Fibroblast of the aortic adventitia (primary cell): ENCODE measurements at places on chromosomes 5 and 9. TPM values are rescaled to one million over a fixed set of nuclear protein-coding genes. Genes with fewer than 3 reads are reported as not detected.

Gene GABBR2
- 0.16 and 0.27 TPM in 2 replicates for total RNA-seq

- no peak for DNase-seq
These were observed 37.0 kb downstream of the CXXC5 start for GRCh38 chr5:139684881-139685749.

DNA sequence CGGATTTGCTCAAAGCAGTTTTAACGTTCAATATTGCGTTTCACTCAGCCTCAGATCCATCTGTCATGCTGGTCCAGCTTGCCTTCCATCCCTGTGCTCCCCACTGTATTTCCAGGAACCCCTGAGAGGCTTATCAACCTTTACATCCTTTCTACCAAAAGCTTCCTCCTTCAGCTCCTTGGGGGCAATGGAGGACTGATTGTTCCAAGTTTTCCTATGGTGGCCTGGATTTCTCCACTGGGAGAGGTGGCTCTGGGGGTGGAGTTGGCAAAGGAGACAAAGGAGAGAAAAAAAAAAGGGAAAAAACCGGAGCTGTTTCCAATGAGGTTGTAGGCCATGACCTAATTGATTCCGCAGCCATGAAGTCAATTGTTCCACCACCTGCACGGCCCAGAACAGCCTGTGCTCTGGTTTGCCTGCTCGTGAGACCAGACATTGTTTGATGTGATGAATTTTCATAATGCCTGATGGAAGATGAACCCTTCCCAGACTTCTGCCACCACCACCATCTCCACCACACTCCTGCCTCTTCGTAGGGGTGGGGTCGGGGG, 54.1 kb downstream of the ABLIM3 start:
- DNase-seq: no peak

DNA sequence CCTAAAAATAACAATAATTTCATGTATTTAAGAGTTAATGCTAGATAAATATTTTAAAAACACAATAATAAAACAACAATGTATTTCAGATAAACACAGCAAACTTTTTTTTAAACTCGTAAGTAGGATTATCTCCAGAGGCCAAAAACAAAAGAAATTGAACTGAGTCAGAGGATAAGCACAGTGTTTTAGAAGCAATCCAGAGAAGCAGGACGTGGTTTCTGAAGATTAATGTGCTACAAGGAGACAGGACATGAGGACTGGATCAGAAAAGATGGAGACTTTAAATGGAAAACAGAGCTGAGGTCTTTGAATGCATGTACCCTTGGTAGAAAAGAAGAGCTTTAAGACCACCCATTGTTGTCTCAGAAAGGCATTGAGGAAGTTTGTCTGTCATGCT, 491.2 kb upstream of the TLE4 start:
- DNase-seq: no peak

Gene HNRNPAB
- 62.9 and 106 TPM in 2 replicates for total RNA-seq

GRCh38 chr5:139903795-139904565, 108.4 kb downstream of the PSD2 start:
- no peak for DNase-seq

DNA sequence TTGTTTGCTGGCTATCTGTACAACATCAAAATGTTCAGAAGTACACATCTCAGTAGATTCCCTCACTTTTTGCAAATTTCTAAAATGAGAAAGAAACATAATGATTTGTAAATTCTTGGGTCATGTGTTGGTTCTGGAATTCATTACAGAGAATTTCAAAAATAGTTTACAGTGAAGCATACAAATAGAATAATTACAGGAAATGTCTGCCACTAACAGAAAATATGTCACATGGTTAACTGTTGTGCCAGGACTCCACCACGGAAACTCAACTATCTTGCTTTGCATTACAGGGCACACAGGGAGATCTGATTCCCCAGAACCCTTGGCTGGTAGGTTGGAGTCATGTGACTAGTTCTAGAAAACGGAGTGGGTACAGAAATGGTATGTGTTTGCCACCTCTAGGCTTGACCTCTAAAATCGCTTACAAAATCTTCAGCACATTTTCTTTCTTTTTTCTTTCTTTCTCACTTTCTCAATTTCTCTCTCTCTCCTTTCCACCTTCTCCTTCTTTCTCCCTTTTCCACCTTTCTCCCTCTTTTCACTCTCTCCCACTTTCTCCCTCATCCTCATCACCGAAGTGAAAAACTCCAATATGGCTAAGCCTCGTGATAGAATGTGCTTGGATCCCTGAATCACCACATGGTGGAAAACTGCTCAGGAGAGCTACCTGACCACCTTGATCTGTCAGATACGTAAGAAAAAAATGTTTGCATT, 32.4 kb downstream of the RASEF start:
- DNase-seq: no peak

GRCh38 chr9:8366161-8366926, 566.8 kb upstream of the DMAC1 start:
- DNase-seq: peak; percentile 70

GRCh38 chr5:121366515-121366914, 485.2 kb upstream of the FTMT start:
- DNase-seq: peak; percentile 10

- DNase-seq: no peak
These were observed 453.3 kb downstream of the KIF4B start for GRCh38 chr5:155466851-155467250.

- no peak for DNase-seq
These were observed 17.1 kb upstream of the EPB41L4A start for GRCh38 chr5:112436144-112436543.

DNA sequence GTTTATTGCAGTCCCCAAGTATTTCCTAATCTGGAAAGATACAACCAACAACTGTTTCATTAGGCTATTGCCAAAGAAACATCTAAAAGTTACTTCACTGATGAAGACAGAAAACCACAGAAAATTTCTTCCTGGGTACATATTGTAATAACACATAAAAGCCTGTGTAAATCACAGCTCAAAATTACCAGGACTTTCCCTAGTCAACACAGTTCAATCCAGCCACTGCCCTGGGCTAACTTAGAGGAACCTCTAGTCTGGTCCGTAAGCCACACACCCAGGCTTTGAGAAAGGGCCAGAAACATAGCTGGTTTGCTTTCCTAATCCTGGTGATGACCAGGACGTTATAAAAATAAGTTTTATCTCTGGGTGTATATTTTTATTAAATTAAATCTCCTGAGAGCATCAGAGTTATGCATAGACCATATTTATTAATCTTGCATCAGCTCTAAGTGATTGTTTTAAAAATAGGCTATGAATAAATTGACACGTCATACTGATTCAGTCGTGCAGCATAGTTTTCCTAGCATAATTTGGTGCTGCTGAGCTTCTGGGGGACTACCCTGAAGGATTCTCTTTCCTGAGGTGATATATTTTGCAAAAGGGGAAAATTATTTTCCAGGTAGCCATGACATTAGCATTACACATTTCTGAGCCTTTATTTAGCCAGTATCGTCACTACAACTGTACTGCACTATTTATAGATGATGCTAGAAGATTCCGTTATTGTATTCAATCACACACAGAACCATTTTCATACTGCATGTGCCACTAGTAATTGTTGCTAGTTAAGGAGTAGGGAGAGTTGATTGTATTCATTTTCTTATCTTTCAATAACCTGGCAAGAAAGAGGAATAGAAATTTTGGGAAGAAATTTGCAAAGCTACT, 12.6 kb upstream of the MUSK start:
- DNase-seq: peak; percentile 99

DNA sequence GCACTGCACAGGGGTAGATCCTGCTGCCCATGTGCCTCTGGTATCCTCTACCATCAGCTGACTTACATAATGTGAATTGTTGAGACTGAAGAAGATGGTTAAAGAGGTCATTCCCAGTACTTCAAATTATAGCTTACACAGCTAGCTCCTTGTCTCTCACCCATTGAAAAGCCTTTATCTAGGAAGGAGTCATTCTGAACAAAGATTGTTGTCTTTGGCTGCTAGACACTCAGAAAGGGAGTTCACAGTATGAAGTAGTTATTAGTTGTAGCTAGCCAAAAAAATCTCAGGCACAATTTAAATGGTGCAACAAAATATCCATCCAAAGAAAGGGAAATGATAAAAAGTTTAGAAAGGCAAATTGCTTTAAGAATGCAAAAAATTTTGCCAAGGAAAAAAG, 102.0 kb upstream of the NREP start:
- DNase-seq: peak; percentile 94

Gene FBN2
- 19.8 and 45.1 TPM in 2 replicates for total RNA-seq

DNA sequence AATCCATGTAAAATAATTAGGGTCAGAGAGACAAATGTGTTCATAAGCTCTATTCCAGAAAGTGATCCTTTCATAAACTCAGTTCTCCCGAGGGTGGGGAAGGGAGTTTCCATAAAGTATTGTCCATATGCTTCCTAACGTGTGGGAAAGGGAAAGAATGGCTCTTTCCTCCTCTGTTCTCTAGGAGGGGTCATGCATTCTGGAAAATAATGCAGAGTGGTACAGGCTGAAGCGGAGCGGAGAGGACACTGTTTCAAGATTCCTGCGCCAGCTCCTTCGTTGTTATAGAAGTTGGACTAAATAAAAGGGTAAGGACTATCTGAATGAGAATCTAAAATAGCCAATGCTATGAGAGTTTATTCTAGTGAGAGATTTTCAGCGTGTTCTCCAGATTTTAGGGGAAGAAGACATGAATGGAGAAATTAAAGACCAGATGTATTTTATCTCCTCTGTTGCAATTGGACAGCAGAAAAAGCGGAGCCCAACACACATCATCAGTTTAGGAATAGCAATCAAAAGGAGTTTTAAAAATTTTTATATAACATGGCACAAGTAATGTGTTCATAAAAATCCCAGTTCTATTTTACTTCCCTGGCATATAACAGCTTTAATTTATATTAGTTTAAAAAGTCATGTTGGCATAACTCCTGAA, 166.9 kb upstream of the MPDZ start:
- DNase-seq: no peak

DNA sequence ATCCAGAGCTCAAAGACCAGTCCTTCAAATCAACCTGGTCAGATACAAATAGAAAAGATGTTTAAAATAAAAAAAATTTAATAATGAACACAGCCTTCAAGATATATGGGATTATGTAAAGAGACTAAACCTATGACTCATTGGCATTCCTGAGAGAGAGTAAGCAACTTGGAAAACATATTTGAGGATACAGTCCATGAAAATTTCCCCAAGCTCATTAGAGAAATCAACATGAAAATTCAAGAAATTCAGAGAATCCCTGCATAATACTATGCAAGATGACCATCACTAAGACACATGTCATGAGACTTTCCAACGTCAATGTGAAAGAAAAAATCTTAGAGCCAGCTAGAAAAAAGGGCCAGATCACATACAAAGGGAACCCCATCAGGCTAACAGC, 512.9 kb upstream of the PTGER4 start:
- DNase-seq: peak; percentile 27

GRCh38 chr5:126869005-126869451, 92.1 kb downstream of the LMNB1 start:
- no peak for DNase-seq

GRCh38 chr9:68750255-68750654, 45.2 kb downstream of the PIP5K1B start:
- DNase-seq: no peak

Gene LECT2
- not detected in 2 replicates for total RNA-seq

Gene IER5L
- 28.0 and 42.0 TPM in 2 replicates for total RNA-seq

DNA sequence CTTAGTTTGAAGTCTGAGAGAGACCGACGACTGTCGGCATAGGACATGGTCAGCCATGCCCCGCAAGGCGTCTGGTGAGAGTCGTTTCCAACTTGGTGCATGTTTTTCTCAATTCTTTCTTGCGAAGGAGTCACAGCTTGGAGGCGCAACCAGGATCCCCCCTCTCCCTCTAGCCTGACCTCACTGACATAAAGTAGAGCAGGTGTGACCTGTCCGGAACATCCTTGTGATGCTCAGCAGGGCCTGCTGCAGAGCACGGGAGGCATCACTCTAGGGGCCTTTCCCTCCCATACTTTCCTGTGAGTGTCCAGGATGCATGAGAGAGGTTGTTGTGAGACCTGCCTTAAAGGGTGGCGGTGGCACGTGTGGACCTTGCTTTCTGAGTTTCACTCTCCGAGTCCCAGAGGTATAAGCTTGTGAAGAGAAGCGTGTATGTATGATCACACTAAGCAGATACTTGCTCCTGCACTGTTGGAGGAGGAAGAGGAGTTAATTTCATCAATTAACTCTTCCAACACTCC, 5.0 kb downstream of the TENT4A start:
- DNase-seq: no peak

- DNase-seq: no peak
These were observed 85.4 kb downstream of the TMEM167A start for GRCh38 chr5:82991678-82992323.

Gene PTGER4
- 0.57 and 12.0 TPM in 2 replicates for total RNA-seq

- DNase-seq: no peak
These were observed 35.2 kb downstream of the MARCHF11 start for GRCh38 chr5:16144416-16144815.

Gene NAA35
- 25.9 and 47.0 TPM in 2 replicates for total RNA-seq

Gene ADAMTS19
- 0.09 TPM in 1 of 2 replicates, not detected in the other for total RNA-seq

Gene NEUROG1
- total RNA-seq: not detected in 2 replicates

DNA sequence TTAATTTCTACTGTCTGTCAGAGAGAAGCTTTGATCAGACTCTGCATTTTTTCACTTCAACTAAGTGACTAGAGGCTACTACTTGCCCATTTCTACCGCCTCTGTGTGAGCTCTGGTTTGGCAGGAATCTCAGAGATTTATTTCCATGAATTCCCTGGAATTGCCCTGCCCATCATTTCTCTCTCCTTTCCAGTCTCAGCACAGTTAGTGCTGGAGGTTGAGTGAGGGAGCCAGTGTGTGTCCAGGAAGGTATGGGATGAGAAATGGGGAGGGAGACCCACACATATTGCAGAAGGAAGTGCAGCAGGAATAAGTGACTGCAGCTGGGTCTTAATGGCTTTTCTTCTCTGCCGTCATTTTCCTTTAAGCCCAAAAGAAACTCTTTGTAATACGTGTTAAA, 443.1 kb upstream of the ZNF462 start:
- no peak for DNase-seq

Gene IGFBPL1
- total RNA-seq: not detected in 2 replicates

- DNase-seq: peak; percentile 28
These were observed 455.3 kb downstream of the RAB3C start for GRCh38 chr5:59037941-59038797.

GRCh38 chr9:89312222-89312571, 1.2 kb downstream of the CKS2 start:
- peak; percentile 37 for DNase-seq

Gene HMCN2
- not detected in 2 replicates for total RNA-seq

Gene TNC
- 8.3 and 49.7 TPM in 2 replicates for total RNA-seq

Gene IL4
- 0.36 TPM in 1 of 2 replicates, not detected in the other for total RNA-seq

Gene FOXD4L5
- total RNA-seq: under 0.01 TPM in 1 of 2 replicates, not detected in the other

DNA sequence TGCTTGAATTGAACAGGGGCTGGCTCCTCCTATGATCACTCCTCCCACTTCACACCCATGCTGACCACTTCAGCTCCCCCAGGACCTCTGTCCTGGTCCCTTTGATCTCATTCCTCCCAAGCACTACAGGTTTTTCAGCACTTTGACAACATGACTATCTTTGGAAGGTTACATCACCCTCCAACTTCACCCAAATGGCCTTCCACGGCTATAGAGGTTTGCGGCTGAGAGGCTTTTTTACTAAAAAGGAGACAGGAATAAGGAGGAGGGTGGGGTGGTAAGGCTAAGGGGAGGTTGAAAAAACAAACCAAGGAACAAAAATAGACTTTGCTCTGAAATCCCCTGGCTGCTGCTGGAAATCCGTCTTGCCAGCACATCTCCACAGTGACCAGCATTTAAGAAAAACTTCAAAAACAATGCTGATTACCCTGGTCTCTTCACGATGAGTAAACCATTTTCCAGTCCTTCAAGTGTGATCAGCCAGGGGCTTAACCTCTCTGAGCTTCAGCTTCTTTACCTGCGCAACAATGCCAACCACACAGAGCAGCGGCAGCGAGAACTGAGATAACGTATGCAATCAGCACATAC, 102.7 kb downstream of the DPYSL3 start:
- DNase-seq: peak; percentile 86

Gene THG1L
- 18.2 and 23.0 TPM in 2 replicates for total RNA-seq
